NCI-H1105 (cell line): ENCODE measurements at places on chromosomes 3 and 15.

- DNase-seq, result no peak
Measured at GRCh38 chr3:31645256-31645655, 112.5 kb downstream of the STT3B start.

GRCh38 chr3:2823031-2823430, 287.1 kb downstream of the IL5RA start:
- no peak for DNase-seq

DNA sequence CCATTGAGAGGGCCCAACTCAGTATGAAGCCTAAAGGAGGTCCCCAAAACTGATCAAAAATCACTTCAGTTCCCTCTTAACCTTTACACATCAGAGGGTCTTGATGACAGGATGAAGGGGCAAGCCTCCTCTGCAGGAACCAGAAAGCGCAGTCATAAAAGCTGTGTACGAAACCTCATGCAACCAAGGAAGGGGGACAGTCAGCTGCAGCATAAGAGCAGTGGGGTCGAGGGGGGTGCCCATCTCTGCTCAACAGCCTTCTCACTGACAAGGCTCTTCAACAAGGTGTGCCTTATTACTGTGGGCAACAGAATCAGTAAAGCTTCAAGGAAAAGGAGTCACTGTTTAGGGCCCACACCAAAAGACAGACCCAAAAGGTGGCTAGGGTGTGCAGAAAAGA, 3.9 kb downstream of the POC1A start:
- no peak for DNase-seq

GRCh38 chr15:101140697-101141065, 111.2 kb downstream of the CHSY1 start:
- DNase-seq, result no peak

- no peak for DNase-seq
Measured at GRCh38 chr3:122767540-122768372, 25.9 kb downstream of the HSPBAP1 start.

DNA sequence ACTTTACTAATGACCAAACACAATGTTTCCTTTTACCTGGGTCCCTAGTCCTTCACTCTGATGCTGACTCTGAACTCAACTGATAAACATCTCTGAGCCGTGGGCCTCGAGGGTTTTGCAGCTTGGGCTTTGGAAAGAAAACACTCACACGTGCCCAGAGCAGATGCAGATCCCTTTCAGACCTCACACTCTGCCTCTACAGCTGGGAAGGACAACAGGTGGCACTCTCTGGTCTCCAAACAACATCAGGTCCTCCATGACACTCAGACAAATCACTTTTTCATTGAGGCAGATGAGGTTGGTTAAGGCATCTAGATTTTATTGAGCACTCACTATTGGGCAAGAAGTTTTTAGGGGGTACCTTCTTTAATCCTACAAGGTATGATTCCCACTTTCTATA, 64.7 kb upstream of the NTRK3 start:
- DNase-seq, result no peak

DNA sequence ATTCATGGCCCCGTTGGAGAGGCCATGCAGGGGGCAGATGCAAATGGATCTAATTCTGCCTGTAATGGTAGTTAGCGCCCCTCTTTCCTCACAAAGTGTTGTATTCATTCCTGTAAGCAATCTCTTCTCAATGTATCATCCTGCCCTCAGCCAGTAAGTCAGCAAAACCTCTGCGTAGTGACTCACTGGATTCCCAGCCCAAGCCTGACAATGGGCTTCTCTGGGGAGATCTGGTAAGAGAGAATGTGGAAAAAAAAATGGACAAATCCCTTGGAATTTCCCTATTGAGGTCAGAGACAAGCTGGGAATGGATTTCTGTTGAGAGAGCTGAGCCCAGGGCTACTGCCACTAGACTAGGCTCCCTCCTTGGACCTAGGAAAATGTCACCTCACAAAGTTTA, 25.4 kb downstream of the ADPGK start:
- DNase-seq, result no peak

- DNase-seq, result no peak
Measured at GRCh38 chr3:149579838-149580542, 77.8 kb downstream of the WWTR1 start.

DNA sequence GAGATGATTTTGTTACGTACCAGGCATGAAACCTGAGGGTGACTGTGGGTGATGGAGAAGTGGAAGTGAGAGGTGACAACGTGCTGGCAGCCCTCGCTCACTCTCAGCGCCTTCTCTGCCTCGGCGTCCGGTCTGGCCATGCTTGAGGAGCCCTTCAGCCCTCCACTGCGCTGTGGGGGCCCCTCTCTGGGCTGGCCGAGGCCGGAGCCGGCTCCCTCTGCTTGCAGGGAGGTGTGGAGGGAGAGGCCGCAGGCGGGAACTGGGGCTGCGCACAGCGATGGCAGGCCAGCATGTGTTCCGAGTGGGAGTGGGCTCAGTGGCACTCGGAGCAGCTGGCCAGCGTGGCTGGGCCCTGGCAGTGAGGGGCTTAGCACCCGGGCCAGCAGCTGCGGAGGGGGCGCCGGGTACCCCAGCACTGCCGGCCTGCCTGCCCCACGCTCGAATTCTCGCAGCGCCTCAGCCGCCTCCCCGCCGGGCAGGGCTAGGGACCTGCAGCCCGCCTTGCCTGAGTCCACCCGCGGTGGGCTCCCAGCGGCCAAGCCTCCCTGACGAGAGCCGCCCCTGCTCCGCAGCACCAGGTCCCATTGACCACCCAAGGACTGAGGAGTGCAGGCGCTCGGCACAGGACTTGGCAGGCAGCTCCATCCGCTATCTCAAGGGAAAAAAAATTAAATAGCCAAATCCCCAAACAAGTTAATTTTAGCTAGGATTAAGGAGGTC, 29.7 kb upstream of the MYRIP start:
- DNase-seq, result no peak

DNA sequence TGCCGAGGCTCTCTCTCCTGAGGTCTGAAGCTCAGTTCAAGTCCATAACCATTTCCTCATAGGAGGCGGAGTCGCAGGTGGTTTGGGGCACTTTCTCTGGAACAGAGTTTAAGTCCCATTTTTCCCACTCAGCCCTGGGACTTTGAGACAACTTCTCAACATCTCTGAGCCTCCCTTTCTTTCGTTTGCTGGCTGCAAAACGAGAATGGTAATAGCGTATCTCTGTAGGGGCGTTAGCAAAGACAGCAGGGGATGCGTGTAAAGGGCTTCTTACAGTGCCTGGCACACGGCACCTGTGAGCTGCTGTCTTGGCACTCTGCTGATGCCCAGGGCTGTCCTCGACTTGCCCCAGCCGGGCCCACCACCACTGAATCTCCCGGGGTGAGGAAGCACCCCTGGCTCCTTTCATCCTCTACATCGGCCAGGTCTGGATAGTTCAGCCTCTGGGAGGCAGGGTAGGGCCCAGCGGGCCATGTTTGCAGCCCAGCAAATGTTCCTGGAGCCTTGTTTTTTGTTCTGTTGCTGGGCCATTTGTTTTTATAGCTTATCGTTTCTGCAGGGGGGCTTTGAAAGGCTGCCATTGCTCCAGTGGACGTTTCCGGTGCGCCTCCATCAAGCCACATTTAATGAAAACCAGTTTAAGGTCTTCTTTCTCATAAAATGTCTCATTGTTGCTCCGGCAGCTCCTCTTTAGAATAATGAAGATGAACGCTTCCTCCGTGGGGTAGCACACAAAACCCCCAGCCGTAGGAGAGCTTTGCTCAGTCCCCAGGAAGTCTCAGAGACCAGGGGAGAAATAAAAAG, 60.0 kb upstream of the WNT5A start:
- DNase-seq, result no peak

GRCh38 chr15:38886315-38887163, 321.9 kb upstream of the RASGRP1 start:
- DNase-seq, result no peak

GRCh38 chr3:43997788-43998369, 243.8 kb upstream of the TOPAZ1 start:
- DNase-seq, result no peak

- no peak for DNase-seq
Measured at GRCh38 chr3:5699313-5699712, 511.8 kb downstream of the EDEM1 start.

DNA sequence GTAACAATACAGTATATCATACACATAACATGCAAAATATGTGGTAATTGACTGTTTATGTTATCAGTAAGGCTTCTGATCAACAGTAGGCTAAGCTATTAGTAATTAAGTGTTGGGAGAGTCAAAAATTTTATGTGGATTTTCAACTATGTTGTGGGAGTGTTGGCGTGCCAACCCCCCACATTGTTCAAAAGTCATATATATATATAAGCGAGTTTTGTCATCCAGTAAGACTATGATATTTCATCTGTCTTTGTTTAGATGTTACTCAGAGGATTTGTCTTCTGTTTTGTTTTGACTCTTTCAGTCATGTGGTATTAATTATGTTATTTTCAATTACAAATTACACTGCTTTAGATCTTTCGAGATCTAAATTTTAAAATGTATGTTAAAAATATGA, 51.0 kb upstream of the RAP2B start:
- DNase-seq, result no peak

GRCh38 chr3:42014921-42015533, 53.1 kb upstream of the ULK4 start:
- no peak for DNase-seq

DNA sequence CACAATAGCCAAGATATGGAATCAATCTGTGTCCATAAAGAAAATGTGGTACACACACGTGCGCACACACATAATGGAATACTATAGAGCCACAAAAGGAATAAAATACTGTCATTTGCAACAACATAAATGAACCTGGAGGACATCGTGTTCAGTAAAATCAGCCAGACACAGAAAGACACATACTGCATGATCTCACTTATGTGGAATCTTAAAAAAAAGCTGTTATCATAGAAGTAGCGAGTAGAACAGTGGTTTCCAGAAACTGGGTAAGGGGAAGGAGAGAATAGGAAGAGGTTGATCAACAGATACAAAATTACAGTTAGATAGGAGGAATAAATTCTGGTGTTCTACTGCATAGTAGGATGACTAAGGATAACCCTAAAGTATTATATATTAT, 11.1 kb downstream of the ATOSA start:
- DNase-seq, result no peak

- no peak for DNase-seq
Measured at GRCh38 chr3:181729341-181729869, 17.7 kb downstream of the SOX2 start.

DNA sequence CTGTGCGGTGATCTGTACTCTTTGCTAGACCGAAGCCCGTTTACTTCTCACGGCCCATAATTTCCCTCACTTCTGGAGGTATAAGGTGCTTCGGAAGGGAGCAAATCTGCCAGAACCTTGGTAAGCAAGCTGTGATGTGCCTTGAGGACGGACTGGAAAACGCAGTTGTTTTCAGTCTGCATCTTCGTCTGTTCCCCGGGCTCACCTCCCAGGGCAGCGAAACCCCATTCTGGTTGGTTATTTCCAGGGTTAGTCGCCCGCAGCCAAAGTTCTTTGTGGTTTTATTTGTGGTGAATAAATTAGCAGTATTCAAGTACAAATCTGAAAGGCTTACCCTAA, 401 bp downstream of the RAMAC start:
- no peak for DNase-seq

DNA sequence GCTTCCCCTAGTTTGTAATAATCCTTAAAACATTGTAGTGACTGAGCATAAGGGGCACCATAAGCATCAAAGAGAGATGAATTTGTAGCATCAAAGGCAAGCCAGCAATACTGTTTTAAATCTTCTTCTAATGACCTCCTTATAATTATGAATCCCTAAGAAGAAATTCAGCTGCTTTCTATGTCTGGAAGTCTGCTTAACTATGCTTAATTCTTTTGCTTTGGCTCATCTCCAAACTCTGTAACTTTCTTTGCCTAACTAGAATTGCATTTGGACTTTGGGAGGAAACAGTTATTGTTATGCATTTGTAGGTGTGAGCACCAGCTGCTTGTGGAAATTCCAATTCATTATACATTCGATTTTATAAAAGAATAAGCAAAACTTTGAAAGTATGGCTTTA, 117.7 kb upstream of the SPATA16 start:
- no peak for DNase-seq

- DNase-seq, result no peak
Measured at GRCh38 chr3:101484805-101485620, 28.0 kb downstream of the SENP7 start.

DNA sequence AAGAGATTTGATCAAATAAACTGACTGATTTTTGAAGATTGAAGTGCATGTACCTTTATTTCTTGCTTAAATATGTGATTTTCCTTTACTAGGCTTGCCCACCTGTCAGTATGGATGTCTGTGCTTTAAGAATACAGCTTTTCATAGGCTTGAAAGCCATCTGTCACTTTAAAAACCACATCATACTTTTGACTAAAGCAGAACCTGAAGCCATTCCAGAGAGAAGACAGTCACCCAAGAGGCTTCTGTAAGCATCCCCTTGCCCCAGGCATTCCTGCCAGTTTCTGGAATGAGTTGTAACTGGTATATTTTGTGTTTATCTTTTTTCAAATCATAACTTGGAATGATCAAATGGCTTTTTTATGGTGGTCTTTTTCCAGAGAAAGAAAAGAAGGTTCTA, 24.0 kb downstream of the HPS3 start:
- no peak for DNase-seq

- no peak for DNase-seq
Measured at GRCh38 chr3:98032904-98033303, 2.2 kb downstream of the GABRR3 start.

DNA sequence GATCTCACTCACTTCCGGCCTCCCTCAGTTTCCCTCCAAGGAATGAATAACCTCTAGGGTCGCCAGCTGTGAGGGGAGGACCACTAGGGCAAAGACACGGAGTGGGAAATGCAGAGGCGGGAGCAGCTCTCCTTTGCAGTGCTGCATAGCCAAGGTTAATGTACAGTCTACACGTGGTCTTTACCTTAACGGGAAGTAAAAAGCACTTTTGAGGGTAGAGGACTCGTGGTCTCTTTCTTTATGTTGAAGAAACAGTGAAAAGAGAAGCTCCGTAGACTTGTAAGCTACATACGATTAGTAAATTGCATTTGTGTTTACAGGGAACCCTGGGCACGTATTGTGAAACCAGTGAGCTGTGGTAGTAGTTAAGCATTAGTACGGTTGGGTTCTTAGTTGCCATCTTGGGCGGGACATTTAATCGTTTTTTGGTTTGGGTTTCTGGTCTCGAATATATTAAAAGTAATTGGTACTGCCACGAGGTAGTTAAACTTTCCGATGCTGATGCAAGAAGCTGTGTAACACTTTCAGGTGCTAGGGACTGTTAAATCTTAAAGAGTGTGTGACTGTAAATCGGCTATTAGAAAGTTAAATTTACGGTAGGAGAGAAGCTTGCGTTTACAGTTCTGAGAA, 828 bp downstream of the U2SURP start:
- DNase-seq, result no peak
